ENCODE measurements at places on chromosomes 2 and 18.

GRCh38 chr18:14930576-14930975 lies 182.6 kb downstream of the ANKRD30B start:
- DNase-seq: no peak

- no peak for DNase-seq
Measured at GRCh38 chr2:42102591-42103450, 55.0 kb downstream of the PKDCC start.

DNA sequence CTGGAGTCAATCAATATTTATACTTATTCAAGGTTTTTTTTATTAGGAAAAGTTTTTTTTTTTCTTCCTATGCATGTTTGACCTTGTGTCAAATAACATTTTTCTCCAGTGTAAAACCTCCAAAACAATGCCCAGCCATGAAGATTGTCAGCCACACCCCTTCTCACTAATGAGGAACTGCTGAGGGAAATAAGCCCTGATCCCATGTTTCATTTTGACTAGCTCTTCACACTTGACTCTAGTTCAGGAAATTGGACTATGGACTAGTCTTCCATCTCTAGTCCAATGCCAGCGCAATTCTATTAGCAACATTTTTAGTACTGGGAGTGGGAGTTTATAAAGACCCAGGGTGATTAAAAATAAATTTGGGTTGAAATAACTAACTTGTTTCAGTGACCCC lies 275.6 kb upstream of the CXCR4 start:
- DNase-seq: no peak

DNA sequence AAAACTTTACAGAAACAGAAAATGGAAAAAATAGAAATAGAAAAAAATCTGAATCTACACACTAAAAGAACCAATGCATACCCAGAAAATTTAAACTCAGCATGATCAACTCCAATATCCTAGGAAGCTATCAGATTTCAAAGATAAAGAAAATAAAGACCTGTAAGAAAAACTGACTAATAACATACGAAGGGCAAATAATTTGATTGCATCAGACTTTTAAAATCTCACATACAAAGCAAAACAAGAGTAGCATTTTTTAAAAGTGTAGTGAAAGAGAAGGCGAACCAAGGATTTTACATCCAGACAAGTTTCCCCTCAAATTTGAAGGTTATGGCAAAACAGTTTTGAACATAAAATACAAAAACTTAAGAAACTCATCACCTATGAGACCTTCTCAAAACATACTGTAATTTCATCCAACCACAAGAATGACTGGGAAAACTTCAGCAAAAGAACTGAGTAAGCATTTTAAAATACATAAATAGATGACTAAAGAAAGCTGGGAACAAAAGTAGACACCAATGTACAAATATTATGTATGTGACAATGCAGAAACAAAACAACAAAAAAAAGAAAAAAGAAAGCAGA lies 54.8 kb downstream of the NBAS start:
- DNase-seq: no peak

- DNase-seq: no peak
Measured at GRCh38 chr2:26001743-26002351, 19.6 kb upstream of the KIF3C start.

DNA sequence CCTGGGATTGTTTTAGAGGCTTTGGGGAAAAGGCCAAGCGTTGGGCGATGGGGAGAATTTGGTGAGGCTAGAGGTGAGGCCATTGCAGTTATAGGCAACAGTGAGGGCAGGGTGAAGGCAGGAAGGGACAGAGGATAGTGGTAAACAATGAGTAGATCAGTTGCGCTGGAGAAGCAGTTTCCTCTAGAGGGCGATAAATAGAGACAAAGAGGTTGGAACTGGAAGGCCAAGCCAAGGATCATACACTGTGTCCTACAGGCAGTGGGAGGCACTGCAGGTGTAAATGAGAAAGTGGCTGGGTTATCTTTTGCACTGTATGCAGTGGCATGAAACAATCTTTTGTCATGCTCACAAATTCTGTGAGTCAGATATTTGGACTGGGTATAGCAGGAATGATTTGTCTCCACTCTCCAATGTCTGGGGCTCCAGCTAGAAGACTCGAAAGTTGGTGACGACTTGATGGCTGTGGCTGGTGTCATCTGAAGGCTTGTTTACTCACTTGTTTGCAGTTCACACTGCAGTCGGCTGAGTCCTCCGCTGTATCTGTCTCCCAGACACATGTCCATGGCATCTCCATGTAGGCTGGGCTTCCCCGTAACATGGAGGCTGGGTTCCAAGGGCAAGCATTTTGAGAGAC lies 82.1 kb downstream of the TNP1 start:
- DNase-seq: no peak

DNA sequence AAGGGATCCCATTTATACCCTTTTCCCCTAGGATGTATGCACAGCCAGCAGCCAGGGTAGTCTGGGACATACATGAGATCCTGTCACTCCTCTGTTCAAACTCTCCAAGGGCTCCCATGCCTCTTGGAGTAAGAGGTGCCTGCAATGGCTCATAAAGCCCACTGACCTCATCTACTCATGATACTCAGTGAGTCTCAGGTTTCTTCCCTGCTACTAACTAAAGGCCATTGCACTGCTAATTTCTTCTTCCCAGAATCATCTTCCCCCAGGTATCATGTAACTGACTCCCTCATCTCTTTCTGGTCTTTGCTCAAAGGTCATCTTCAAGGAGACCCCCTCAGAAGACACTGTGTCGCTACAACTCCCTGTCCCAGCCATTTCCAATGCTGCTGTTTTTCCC lies 68.2 kb downstream of the CCBE1 start:
- no peak for DNase-seq

GRCh38 chr2:126627643-126628042 lies 28.3 kb upstream of the GYPC start:
- no peak for DNase-seq

DNA sequence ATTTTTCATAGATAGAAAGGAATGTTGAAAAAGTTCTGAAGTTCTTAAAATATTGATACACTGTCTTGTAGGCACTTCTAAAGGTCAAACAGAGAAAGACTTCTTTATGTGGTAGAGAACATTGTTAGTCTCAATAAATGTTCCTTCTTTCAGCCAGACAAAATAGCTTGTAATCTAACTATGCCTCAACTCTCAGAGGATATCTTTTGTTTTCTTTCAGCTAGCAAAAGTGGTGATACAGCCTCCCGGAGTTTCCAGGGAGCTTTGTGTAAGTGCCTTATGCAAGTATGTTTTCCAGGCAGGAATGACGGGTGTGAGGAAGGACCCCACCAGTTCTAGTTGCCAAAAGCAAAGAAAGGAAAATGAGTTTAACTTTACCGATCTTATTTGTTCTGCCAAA lies 452.1 kb upstream of the ST6GAL2 start:
- DNase-seq: no peak
